ENCODE measurements at places on chromosomes 5 and 9. TPM values are rescaled to one million over a fixed set of nuclear protein-coding genes. Genes with fewer than 3 reads are reported as not detected.

DNA sequence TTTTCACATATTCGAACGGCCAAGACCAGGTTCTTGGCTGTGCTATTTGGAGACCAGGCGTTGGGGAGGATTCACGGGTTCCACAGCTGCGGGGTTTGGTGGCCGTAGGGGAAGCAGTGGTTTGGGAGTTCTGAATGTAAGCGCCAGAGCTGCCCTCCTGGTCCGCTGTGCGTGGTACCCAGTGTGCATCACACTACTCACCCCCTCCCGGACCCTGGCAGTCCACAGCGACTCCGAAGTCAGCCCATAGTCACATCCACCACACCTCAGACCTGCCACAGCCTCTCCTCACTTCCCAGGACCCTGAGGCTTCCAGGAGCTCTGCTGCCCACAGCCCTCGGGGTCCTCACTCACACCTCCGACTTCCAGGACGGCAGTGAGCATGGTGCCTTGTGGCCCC lies 26.8 kb downstream of the AMBP start:
- no peaks in the 10 kb centered on the region for H3K27me3 ChIP-seq
- H3K4me3 ChIP-seq: no peak overlapping the region
- H3K4me1 ChIP-seq: no peaks in the 10 kb centered on the region
- peaks cover 31% of the 10 kb centered on the region for H3K36me3 ChIP-seq

DNA sequence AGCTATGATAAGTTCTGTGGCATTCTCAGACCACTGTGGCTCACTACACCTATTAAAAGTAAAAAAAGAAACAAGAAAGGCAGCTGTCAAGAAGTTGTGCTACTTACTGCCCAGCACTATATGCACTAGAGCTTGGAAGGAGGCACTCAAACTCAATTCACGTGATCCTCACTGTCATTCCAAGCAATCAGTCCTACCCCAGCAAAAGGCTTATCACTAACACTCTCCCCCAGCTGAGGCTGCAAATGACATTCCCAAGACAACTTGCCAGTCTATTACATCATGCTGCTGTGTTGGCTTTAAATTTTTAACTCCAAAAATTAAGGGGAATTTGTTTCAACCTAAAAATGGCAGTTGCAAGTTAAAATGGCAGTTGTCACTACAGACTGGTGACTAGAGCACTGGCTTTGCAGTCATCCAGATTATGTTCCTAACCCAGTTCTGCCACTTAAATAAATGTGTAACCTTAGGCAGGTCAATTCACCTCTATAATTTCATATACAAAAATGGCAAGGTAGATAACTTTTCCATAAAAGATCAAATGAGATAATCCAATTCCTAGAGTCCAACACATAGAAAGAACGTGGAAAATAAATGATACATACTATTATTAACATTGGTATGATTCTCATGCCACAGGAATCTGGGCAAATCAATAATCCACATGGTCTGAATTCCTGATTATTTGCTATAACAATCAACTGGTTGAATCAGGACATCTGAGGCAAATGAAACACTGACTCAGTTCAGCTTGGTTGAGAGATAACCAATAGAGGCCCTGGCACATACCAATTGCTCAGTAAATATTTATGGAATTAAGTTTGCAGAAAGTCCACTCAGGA lies 52.4 kb downstream of the FBXW11 start:
- H3K4me3 ChIP-seq: no peak overlapping the region

The P4HA2 gene
- 79.0 TPM for total RNA-seq

GRCh38 chr9:89659891-89660685 lies 55.3 kb downstream of the GADD45G start:
- peak; percentile 62 for DNase-seq
- H3K27me3 ChIP-seq: no peaks in the 10 kb centered on the region
- peaks cover 66% of the 10 kb centered on the region for H3K4me1 ChIP-seq
- H3K36me3 ChIP-seq: no peaks in the 10 kb centered on the region
- no peak overlapping the region for H3K4me3 ChIP-seq

The TAF1L gene
- total RNA-seq: not detected

- no peak for DNase-seq
- no peaks in the 10 kb centered on the region for H3K4me1 ChIP-seq
- no peaks in the 10 kb centered on the region for H3K36me3 ChIP-seq
- peak overlapping the region; percentile 30 for H3K27ac ChIP-seq
- H3K27me3 ChIP-seq: no peaks in the 10 kb centered on the region
- H3K4me3 ChIP-seq: no peak overlapping the region
Measured at GRCh38 chr5:150320044-150320613, 17.4 kb upstream of the ARSI start.

DNA sequence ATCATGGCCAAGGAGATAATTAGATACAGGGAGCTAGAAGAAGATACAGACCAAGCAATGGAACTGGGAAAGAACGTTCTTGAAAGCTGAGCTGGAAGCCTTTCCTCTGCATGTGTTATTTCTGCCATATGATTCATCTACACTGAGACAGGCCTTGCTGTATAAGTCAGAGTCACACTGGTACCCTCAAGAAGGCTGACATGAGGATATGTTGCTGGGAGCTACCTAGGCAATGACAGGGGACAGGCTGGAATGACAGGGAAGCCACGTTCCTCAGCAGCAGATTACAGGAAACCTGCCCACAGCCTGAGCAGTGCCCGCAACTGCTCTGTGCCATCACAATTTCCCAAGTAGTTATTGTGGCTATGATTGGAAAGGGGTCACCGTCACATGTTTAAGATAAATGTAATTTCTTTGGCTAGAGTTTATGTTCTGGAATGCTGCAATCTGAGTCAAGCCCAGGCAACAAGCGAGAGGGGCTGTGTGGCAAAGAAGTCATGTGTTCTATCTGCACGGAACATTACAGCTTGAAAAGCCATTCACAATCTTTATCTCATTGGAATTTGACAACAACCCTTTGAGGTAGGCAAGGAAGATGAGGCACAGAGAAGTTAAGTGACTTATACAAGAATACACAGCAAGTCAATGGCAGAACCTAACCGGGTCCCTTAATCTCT lies 108.2 kb downstream of the TTLL11 start:
- no peak overlapping the region for H3K4me3 ChIP-seq
- no peaks in the 10 kb centered on the region for H3K4me1 ChIP-seq
- H3K27ac ChIP-seq: no peak overlapping the region
- no peaks in the 10 kb centered on the region for H3K27me3 ChIP-seq
- no peak for DNase-seq

DNA sequence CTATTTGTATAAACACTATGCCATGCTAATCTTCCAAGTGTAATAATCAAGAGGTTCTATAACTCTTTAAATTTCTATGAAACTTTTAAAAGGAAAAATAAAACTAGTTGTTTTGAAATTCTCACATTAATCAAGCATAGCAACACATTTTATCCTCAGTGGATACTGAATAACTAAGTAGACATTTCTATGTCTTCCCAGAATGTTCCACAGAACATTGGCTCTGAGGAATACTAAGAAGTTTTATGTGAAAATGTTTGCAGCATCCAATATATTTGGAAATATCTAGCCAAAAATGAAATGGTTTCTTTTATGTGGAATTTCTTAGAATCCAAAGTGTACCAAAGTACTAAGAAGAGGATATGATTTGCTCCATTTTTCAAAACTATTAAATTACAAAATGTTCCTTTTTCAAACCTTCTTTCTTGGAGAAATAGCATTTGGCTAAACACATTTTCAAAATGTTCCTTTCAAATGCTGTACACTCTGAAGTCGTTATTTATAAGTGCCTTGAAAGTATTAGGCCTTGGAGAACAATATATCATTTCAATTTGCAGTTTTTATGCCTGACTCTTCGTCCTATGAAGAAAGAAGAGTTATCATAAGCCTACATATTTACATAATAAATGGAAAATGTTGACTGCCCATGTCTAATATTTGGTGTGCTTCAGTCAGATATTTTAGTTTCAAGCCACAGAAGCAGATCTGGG lies 175.6 kb upstream of the COX7C start:
- DNase-seq: no peak
- no peaks in the 10 kb centered on the region for H3K36me3 ChIP-seq
- no peak overlapping the region for H3K27ac ChIP-seq
- H3K4me3 ChIP-seq: no peak overlapping the region
- no peaks in the 10 kb centered on the region for H3K4me1 ChIP-seq
- H3K27me3 ChIP-seq: no peaks in the 10 kb centered on the region

DNA sequence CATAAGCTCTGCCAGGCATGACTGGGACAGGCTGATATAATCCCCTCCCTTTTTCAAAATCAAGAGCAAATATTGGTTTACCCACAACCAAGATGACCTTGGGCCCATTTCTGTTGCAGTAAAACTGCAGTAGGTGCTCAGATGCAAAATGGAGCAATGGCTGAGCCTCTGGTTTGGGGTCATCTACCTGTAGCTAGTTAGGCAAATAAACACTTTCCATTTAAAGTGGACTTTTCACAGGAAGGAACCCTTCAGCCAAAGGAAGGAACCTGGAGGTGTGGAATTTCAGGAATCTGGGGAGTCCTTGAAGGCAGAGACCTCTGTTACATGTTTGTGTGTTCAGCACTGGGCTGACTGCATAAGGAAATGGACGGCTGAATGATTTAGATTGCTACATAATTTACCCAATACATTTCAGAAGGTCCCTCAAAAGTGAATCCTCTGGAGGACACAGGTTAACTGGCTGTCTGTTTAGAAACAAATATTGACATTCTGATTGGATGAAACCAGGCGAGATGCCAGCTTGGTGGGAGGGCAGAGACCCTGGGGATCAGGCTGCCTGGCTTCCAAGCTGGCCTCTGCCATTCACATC lies 170.1 kb upstream of the ZNF618 start:
- no peak overlapping the region for H3K4me3 ChIP-seq
- H3K27me3 ChIP-seq: no peaks in the 10 kb centered on the region
- peaks cover 2% of the 10 kb centered on the region for H3K4me1 ChIP-seq
- no peaks in the 10 kb centered on the region for H3K36me3 ChIP-seq

GRCh38 chr5:83586874-83587776 lies 115.6 kb downstream of the VCAN start:
- H3K4me3 ChIP-seq: no peak overlapping the region
- no peak for DNase-seq
- H3K27ac ChIP-seq: no peak overlapping the region
- no peaks in the 10 kb centered on the region for H3K36me3 ChIP-seq

DNA sequence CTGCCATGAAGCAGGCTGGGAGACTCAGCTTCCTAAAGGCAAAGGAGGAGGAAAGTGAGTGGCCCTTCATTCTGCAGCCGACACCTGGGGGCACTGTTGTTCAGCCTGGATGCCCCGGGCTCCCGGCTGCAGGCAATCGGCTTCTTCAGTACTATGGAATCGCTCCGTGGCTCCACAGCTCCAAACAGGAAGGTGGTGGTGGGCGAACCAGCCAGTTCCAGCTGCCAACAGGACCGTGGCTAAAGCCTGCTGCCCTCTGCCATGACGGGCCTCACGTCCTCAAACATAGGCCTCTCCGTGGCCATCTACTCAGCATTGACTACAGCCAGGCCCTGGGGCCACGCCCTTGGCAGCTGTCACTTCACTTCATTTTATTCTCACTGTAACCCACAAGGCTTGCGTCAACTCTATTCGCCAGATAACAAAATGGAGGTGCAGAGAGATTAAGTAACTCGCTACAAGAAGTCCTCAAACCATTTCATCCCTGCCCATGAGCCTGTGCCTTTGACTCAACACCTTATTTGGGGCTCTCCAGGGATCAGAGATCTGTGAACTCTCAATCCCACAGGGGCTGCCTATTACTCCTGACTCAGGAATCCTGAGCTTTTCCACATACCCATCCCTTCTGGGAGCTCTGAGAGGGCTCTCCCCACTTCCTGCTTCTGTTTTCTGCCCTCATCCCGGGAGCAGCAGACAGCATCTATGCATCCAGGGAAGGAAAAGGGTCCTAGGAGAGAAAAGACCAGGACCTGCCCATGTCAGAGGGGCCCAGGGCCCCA lies 38.0 kb downstream of the PAX5 start:
- H3K4me1 ChIP-seq: no peaks in the 10 kb centered on the region
- DNase-seq: peak; percentile 69
- no peak overlapping the region for H3K27ac ChIP-seq
- no peaks in the 10 kb centered on the region for H3K36me3 ChIP-seq
- peaks cover 36% of the 10 kb centered on the region for H3K27me3 ChIP-seq
- H3K4me3 ChIP-seq: no peak overlapping the region

- H3K4me3 ChIP-seq: no peak overlapping the region
- no peaks in the 10 kb centered on the region for H3K27me3 ChIP-seq
- no peak for DNase-seq
Measured at GRCh38 chr9:124423591-124423990, 8.3 kb upstream of the PSMB7 start.

DNA sequence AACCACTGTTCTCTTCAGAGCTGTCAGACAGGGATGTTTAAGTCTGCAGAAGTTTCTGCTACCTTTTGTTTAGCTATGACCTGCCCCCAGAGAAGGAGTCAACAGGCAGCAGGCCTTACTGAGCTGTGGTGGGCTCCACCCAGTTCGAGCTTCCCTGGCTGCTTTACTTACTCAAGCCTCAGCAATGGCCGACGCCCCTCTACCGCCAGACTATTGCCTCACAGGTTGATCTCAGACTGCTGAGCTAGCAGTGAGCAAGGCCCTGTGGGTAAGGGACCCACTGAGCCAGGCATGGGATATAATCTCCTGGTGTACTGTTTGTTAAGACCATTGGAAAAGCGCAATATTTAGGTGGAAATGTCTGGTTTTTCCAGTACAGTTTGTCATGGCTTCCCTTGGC lies 229.6 kb downstream of the TMEM167A start:
- no peak overlapping the region for H3K27ac ChIP-seq
- no peak overlapping the region for H3K4me3 ChIP-seq
- no peaks in the 10 kb centered on the region for H3K27me3 ChIP-seq
- no peaks in the 10 kb centered on the region for H3K36me3 ChIP-seq

GRCh38 chr5:35151146-35151920 lies 79.0 kb downstream of the PRLR start:
- no peak for DNase-seq
- H3K4me1 ChIP-seq: no peaks in the 10 kb centered on the region
- no peaks in the 10 kb centered on the region for H3K27me3 ChIP-seq
- H3K36me3 ChIP-seq: no peaks in the 10 kb centered on the region
- no peak overlapping the region for H3K27ac ChIP-seq
